ENCODE measurements at places on chromosomes 1 and 21. TPM values are rescaled to one million over a fixed set of nuclear protein-coding genes. Genes with fewer than 3 reads are reported as not detected.

The C1orf116 gene
- polyA plus RNA-seq = 0.03 TPM

The TFF3 gene
- not detected for polyA plus RNA-seq

The DLGAP3 gene
- 0.02 TPM for polyA plus RNA-seq

The NRAS gene
- 27.4 TPM for polyA plus RNA-seq

The TMEM52 gene
- polyA plus RNA-seq = 1.9 TPM

The CFHR1 gene
- not detected for polyA plus RNA-seq

The PADI2 gene
- polyA plus RNA-seq = not detected

The TDRD10 gene
- polyA plus RNA-seq = not detected

The LCE6A gene
- not detected for polyA plus RNA-seq

The ZNF695 gene
- polyA plus RNA-seq = 0.46 TPM

The DARS2 gene
- polyA plus RNA-seq = 14.8 TPM

The C1orf141 gene
- polyA plus RNA-seq = not detected

The TARBP1 gene
- 16.0 TPM for polyA plus RNA-seq

The RCSD1 gene
- polyA plus RNA-seq = not detected

Data from IMR-90 (cell line).